ENCODE measurements at places on chromosomes 5 and 9. TPM values are rescaled to one million over a fixed set of nuclear protein-coding genes. Genes with fewer than 3 reads are reported as not detected.

MOB3B gene
- total RNA-seq = 0.70 TPM

PCDHA8 gene
- not detected for total RNA-seq

CDX1 gene
- total RNA-seq = not detected

SNCAIP gene
- not detected for total RNA-seq

FUT7 gene
- 2.8 TPM for total RNA-seq

MSX2 gene
- total RNA-seq = not detected

OTULINL gene
- total RNA-seq = 46.7 TPM

IRGM gene
- total RNA-seq = 1.7 TPM

SERINC5 gene
- total RNA-seq = 38.0 TPM

PPP3R2 gene
- not detected for total RNA-seq

ST8SIA4 gene
- total RNA-seq = 59.3 TPM

DIAPH1 gene
- 295 TPM for total RNA-seq

NIPAL4 gene
- total RNA-seq = not detected

IFNK gene
- not detected for total RNA-seq

LECT2 gene
- not detected for total RNA-seq

SERF1A gene
- 6.2 TPM for total RNA-seq

GRCh38 chr5:12861886-12862654 is 957.8 kb upstream of the CTNND2 start:
- DNase-seq = no peak

DNA sequence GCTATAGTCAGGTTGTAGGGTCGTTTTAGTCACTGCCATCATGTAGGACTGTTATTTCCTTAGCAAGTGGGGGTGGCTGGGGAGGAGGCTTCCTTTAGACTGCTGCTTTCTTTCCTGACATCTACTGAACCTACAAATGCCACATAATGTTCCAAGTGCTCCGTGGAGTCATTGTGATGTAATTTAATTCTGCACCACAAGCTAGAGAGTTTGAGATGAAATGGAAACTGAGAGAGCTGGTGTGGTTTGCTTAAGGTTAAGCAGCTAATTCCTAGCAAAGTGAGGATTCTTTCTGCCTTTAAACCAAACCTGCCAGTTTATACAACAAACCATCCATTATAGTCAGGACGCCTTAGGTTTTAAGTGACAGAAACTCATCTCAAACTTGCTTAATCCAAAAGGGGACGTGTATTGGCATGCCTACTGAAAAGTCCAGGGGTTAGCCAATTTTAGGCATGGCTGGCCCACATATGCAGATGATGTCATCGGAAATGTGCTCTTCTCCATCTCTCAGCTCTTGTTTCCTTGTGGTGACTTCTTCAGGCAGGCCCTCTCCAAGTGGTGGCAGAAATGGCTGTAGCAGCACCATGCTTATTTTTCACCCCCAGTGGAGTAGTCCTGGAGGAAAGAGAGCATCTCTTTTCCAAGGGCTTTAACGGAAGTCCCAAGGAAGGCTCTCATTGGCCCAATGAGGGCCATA is 30.5 kb downstream of the ZNF618 start:
- DNase-seq = no peak

GRCh38 chr9:115008536-115009270 is 78.3 kb upstream of the TNFSF8 start:
- peak; percentile 53 for DNase-seq

GRCh38 chr9:6449645-6450044 is 36.6 kb downstream of the UHRF2 start:
- DNase-seq = no peak

DNA sequence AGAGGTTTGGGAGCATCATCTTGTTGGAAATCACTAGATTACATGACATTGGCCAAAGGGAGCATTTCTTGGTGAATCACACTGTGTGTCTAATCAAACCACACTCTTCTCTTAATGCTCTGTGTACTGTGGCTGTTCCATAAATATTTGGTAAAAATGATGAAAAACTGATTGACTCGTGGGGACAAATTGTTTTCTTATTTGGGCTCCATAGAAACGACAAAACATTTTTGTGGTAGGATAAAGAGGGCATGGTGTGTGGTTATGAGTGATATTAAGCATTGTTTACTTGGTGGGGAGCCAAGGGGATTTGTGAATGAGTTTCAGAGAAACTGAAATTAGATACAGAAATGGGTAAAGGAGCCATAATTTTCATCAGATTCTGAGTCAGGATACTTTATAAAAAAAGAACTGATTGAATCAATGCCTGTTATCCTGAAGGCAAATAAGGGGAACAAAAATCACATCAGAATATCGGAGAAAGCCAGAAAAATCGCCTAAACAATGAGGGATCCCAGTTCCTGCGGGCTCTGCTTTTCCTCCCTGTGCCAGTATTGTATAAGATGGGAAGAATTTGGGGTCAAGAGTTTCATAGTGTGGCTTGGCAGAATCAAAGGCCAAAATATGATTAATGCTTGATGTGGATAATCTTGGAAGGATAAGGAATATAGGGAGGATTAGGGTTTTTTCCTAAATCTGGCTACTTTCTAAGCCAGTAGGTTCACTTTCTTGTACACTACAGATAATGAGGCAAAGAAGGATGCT is 33.3 kb downstream of the FBXL7 start:
- no peak for DNase-seq

GRCh38 chr5:164356790-164357189 is 851.4 kb downstream of the MAT2B start:
- no peak for DNase-seq

GRCh38 chr5:68230285-68230684 is 14.7 kb downstream of the PIK3R1 start:
- DNase-seq = no peak

DNA sequence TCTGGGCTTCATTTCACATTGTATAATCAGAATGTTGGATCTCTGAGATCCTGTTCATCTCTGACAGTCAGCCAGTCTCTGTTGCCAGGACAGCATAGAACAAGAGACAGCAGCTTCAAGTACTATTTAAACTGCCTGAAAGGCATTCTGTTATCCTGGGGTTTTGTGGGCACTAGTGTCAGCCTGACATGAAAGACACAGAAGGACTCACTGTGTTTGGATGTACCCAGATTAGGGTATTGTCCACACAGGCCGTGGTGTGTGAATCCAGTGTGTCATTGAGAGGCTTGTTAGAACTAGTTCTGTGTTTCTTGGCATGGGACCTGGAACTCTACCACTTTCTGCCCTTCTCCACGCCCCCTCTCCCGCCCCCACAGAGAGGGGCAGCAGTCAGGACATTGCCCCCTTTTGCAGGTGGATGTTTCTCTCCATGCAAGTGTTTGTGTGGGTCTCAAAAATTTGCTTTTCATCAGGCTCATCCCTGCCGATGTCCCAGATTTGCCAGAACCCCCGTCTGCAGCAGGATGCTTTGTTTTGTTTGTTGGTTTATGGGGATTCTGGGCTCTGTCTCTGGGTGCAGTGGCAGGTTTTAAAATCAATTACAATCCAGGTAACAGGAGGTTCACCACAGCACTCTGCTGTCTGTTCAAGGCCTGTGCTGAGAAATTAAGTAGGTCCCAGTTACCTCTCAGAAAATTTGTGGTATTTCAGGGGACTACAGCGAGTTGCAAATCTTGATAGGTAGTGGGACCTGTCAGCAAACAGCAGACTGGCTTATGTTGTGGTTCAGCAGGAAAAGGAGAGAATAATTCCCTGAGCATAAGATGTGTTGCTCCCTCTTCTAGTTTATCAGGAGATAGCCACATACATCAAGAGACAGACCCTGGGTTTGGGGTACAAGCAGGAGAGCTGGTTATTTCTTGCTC is 144.6 kb downstream of the DOCK2 start:
- DNase-seq = no peak

DNA sequence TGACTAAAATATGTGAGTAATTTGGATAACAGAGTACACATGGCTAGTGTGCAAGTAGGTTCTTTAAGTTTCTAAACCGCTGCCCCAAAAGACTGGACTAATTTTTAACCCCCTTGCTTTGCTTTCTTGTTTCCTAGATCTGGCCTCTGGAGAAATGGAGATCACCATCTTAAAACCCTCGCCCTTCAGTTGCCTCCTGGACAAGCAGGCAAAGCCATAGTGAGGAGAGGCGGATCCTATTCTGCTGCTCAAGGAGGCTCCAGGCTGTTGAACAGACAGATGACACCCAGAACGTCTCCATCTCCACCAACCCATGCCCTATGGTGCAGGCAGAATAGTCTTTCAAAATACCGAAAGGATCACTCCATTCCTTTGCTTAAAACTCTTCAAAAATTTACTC is 28.6 kb upstream of the ALDH1A1 start:
- DNase-seq = no peak

DNA sequence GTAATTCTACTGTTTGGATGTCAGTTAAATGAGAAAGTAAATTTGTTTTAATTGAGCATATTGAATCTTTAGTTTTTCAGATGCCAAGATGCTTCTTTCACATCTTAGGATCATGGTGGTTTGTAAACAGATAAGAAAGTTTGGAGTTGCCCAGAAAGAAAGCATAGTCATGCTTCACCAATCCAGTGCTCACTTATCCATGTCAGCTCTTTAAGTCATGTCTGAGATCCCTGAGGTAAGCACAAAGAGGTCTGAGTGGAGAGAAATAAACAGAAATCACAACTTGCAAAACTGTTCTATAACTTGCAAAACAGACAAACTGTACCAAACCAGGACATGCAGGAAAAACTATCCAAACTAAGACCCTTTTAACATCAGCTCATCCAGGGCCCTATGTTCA is 87.7 kb downstream of the OSTF1 start:
- no peak for DNase-seq

DNA sequence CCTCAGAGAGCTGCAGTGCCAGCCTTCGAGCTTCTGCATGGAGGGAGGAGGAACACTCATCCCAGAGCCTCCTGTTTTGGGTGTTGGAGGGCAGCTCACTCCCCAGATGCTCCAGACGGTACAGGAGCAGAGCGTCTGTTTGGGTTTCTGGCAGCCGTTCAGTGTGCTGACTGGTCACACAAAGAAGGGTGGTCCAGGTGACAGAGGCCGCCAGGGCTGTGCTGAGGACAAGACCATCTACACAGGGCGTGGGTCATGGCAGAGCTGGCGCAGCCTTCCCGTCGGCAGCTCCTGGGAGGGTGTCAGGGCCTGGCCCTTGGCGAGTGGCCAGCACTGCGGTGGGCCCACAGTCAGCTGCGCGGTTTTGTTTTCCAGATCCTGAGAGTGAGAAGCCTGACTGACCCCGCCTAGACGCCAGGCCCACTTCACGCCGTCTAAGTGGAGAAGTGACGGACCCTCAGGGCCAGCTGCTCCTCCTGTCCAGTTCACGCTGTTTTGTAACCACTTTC is 131.4 kb upstream of the FAM120A start:
- DNase-seq = peak; percentile 36

GRCh38 chr9:89922099-89922498 is 317.3 kb downstream of the GADD45G start:
- DNase-seq = peak; percentile 38

DNA sequence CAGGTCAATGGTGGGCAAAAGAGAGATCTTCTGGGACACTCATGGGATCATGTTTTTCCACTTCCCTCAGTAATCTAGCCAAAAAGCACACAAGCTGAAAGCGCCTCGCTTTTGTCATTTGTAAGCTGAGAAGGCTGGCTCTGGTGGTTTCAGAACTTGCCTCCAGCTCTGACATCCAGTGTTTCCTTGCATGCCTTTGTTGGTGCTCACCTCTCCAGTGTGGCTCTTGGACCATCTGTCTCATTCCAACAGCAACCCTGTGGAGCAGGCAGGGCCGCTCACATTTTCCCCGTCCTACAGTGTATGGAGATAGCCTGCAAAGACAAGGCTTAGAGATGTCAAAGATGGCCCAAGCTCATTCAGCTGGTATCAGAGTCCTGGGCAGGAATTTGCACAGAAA is 160.8 kb upstream of the KLF4 start:
- no peak for DNase-seq

- no peak for DNase-seq
Observed at GRCh38 chr5:42614509-42614908, 142.1 kb upstream of the CCDC152 start.

GRCh38 chr9:91395553-91396471 is 27.8 kb downstream of the NFIL3 start:
- peak; percentile 53 for DNase-seq

DNA sequence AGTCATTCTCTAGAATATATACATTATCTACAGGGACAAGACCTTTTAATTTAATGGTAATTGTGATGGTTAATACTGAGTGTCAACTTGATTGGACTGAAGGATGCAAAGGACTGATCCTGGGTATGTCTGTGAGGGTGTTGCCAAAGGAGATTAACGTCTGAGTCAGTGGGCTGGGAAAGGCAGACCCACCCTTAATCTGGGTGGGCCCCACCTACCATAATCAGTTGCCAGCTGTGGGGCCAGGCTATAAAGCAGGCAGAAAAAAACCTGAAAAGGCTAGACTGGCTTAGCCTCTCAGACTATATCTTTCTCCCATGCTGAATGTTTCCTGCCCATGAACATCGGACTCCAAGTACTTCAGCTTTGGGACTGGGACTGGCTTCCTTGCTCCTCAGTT is 112.2 kb upstream of the SMC2 start:
- DNase-seq = no peak

DNA sequence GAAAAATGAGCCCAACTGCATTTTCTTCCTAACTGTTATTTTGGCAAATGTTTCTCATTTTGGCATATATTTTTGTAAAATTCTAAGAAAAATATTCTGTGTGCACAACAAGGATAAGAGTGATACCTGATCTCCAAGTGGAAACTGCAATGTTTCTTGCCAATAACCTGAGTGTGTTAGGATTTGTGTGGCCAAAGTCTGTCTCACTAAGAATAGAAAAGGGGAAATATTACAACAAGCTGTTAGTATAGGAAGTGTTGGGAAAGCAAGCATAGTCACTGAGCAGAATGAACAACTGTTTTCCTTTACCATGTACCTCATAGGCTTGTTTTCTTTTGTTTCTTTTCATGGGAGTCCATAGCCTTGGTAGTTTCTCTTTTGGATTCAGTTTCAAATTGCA is 624.2 kb downstream of the MTRR start:
- DNase-seq = no peak

DNA sequence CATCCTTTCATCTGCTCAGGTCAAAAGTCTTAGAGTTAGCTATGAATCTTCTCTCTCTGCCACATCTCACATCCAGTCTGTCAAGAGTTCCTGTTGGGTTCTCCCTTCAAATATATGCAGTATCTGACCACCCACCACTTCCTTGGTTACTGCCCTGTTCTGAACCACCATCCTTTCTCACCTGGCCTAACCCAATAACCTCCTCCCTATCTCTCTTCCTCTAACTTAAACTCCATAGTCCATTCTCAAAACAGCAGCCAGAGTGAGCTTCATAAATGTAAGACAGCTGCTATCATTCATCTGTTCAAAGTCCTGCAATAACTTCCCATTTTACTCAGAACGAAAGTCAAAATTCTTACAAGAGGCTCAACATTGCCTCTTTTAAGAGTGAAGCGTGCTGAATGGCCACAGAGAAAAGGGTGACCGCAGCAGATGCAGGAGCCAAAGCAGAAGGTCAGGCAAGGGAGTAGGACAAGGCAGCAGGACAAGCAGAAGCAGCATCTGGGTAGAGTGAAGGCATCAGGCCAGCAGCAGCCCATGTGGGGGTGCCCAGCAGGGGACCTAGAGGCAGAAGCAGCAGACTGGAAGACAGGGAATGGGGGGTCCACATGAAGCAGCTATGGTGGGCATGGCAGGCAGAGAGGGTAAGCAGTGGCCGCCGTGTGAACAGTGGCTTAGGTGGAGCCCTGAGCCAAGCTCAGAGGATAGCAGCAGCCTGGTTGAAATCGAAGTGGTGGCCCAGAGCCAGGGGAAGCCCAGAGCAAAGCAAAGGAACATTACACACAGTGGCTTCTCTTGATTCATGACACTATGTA is 39.3 kb upstream of the CDC42SE2 start:
- DNase-seq = peak; percentile 65

- no peak for DNase-seq
Observed at GRCh38 chr9:97518909-97519307, 17.4 kb downstream of the TMOD1 start.

GRCh38 chr5:88606173-88606572 is 276.8 kb downstream of the MEF2C start:
- DNase-seq = no peak

GRCh38 chr5:69295088-69295754 is 37.4 kb downstream of the CCDC125 start:
- no peak for DNase-seq
